WTC11 (cell line): ENCODE measurements at places on chromosomes 1 and 21.

GRCh38 chr21:30463713-30464112 lies 16.5 kb downstream of the KRTAP19-1 start:
- DNase-seq: no peak

- DNase-seq: no peak
Measured at GRCh38 chr1:36350659-36351226, 27.3 kb upstream of the EVA1B start.

- no peak for DNase-seq
Measured at GRCh38 chr1:201903135-201903534, 14.4 kb downstream of the SHISA4 start.

GRCh38 chr1:27403065-27403726 lies 10.8 kb downstream of the GPR3 start:
- peak; percentile 64 for DNase-seq
